Common myeloid progenitor, CD34-positive (primary cell): ENCODE measurements at places on chromosomes 1 and 21.

DNA sequence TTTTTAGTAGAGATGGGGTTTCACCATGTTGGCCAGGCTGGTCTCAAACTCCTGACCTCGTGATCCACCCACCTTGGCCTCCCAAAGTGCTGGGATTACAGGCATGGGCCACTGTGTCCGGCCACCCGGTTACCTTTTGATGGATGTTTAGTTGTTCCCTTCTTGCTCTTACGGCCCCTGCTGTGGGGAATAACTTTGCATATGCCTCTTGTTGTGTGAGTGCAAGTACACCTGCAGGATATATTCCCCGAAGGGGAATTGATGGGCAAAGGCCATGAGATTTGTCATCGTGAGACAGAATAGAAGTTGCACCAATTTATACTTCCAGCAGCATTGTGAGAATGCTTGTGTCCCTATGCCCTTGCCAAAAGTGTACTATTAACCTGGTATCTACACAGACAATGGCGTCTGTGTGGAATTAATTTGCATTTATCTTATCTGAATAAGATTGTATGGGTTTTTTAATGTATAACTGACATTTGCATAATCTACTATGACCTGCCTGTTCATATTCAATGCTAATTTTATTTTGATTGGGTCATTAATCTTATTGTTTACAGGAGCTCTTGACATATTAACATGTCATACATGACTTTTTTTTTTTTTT lies 8.1 kb downstream of the IL6R start:
- no peak for DNase-seq

GRCh38 chr1:209583408-209583807 lies at the start of gene CAMK1G:
Gene CAMK1G (plus strand): TSS chr1:209583714. CDS start chr1:209594984, 11,270 bp downstream.
- peak; percentile 45 for DNase-seq

DNA sequence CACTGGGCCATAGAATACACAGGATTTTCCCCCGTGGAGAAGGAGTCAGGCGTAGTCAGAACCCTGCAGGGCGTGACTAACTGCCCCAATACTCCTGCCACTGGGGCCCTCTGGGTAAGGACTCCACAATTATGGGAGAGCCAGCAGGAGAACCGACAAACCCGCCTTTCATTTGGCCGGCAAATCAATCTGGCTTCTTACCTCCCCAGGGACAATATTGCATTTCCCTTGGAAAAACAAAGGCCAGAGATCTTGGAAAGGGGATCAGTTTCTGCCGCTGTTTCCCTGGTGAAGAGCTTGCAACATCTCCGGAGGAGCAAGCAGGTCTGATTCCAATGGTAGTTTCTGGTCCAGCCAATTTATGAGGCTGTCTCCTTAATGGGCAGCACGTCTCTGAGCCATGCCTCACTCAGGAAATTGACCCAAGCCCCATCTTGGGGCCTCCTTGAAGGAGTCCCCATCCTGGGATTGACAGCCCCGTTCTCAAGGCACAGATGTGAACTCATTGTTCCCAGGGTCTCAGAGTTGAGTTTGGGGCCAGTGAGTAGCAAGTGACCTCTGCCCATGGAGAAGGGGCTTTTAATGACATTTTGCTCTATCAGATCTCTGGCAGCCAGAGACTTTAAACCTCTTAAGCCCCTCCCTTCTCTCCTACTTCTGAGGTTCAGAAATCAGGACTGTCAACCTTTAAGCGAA lies 4.3 kb downstream of the TRABD2B start:
- no peak for DNase-seq

GRCh38 chr1:35561297-35561971 lies 3.8 kb downstream of the NCDN start:
- no peak for DNase-seq

DNA sequence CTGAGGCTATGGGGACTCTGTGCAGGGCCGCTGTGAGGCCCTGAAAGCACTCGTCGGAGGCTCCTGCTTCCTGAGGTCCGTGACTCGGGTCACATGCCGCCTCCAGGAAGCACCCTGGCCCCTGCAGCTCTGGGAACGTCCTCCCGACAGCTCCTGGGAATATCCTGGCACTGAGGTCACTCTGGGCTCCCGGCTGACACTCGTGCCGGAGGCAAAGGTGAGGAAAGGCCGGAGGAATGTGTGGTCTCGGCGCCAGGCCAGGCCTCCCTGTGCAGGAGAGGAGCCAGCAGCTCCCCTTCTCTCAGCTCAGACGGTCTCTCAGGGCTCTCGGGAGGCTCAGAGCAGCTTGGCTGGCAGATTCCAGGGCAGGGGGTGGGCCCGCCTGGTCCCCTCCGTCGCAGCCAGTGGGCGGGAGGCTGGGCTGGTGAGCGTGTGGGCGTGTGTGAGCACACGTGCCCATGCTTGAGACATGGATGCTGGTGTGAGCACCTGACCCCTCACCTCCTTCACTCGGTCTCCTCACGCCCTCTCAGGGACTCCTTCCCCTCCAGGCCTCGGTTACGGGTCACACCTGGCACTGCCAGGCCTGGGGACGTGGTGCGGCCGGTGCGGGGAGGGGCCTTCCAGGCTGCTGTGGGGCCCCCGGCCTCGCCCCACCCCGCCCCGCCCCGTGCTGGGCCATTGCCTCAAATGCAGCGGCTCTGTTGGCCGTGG lies 5.5 kb upstream of the RNF223 start:
- DNase-seq = peak; percentile 70
